ENCODE measurements at places on chromosomes 3 and 15.

GRCh38 chr3:150739877-150740645 lies 22.9 kb downstream of the SIAH2 start:
- no peak for DNase-seq

GRCh38 chr3:150764566-150764965 lies 1.6 kb upstream of the SIAH2 start:
- DNase-seq, result no peak

DNA sequence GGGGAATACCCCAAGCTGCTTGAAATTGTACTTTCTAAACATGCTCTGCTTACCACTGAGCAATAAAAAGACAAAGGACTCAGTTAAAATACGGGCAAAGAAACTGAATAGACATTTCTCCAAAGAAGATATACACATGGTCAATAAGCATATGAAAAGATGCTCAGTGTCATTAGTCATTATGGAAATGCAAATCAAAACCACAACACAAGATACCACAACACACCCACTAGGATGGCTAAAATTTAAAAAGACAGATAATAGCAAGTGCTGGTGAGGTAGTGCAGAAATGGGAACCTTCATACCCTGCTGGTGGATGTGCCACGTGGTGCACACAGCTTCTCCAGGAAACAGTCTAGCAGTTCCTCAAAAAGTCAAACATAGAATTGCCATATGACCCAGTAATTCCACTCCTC lies 21.3 kb downstream of the LRIG1 start:
- DNase-seq, result no peak

- peak; percentile 33 for DNase-seq
These were observed 140.6 kb downstream of the RBPMS2 start for GRCh38 chr15:64634576-64635498.

DNA sequence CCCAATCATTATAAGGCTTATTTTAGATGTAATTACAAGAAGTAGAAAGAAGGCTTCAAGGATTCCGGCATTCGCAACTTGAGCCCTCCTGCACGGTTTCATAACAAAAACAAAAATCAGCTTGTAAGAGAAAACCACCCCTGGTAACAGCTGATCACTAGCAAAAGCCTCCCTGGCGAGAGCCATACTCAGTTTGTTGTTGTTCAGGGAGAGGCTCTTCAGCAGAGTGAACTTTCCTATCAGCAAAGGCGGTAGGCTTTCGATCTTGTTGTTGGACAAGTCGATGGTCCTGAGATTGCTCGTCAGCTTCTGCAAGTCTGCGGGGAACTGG lies 710 bp downstream of the LRRC57 start:
- DNase-seq, result no peak

DNA sequence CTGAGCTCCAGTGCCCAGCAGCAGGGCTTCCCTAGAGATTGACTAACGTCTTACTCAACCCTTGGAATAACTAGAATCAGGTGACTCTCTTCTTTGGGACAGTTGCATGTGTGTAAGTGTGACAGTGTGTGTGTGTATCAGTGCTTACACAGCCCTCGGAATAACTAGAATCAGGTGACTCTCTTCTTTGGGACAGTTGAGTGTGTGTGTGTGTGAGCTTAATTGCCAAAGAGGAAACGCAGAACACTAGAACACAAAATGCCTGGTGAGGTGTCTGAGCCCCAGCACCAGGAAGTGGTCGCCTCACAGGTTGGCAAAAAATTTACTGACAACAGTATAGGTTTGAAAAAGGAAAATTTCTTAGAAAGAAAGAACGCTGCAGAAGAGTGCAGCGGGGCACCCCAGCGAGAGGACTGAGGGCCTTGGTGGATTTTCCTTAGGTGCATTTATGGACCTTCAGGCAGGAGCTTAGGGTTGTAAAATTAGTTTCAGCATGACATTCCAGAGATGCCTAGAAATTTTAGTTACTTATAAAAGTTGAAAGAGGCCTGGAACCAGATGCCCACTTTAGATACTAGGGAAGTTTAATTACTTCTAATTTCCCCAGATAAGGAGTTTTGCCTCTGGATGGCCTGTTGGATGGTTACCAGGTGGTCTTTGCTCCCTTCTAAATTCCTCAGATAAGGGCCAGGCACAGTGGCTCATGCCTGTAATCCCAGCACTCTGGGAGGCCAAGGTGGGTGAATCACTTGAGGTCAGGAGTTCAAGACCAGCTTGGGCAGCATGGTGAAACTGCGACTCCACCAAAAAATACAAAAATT lies 3.7 kb upstream of the WDR82 start:
- DNase-seq, result peak; percentile 31

GRCh38 chr3:155326901-155327300 lies 33.4 kb upstream of the STRIT1 start:
- no peak for DNase-seq

- DNase-seq, result peak; percentile 72
These were observed 416 bp downstream of the PBRM1 start for GRCh38 chr3:52685285-52685708.

DNA sequence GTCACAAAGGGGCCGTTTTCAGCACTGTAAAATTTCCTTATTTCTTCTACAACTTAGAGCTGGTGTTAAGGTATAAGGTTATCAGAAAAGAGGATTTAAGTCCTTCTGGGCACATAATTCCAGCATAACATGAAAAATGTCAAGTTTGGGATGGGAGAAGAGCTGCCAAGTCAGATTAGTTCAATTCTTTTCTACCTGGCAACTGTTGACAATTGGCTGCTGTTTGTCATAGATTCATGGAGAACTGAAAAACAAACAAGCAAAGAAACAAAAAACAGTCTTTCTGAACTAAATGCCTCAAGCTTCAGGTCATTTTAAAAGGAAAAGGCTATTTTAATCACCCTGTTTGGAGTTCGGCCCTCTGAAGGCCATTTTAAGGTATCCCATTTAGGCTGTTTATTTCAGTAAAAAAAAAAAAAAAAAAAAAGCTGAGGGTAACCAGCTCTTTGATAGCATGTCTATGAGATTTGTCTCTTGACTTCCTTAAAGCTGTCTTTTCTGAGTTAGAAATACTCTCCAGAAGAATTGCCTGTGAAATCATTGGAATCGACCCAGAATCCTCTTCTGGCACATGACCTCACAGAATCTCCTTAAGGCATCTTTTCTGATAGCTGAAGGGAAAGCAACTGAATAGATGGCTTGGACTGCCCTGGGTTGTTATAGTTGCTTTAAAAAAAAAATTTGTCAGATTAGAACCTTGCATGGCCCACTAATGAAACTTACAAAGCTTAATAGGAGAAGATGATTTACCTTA lies 173.3 kb downstream of the SEMA6D start:
- no peak for DNase-seq

DNA sequence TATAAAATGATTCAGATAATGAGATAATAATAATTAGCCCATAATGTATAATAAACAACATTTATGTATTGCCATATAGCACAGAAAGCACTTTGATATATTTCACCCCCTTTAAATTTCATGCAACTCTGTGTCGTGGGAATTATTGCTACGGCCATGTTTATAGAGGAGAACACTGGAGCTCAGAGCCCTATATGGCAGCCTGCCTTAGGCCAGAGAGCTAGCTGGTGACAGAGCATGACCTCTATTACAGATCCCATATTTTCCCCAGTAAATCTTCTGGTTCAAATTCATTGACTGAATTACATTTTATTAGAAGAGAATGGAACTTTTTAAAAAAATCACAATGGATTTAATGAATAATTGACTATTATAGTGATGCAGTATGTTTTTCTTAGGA lies 25.0 kb downstream of the USP13 start:
- no peak for DNase-seq

GRCh38 chr3:159340877-159341500 lies 539.1 kb downstream of the MFSD1 start:
- no peak for DNase-seq

GRCh38 chr15:68543165-68544008 lies 35.4 kb upstream of the CORO2B start:
- peak; percentile 39 for DNase-seq

GRCh38 chr15:53671545-53671944 lies 87.9 kb downstream of the WDR72 start:
- DNase-seq, result no peak

DNA sequence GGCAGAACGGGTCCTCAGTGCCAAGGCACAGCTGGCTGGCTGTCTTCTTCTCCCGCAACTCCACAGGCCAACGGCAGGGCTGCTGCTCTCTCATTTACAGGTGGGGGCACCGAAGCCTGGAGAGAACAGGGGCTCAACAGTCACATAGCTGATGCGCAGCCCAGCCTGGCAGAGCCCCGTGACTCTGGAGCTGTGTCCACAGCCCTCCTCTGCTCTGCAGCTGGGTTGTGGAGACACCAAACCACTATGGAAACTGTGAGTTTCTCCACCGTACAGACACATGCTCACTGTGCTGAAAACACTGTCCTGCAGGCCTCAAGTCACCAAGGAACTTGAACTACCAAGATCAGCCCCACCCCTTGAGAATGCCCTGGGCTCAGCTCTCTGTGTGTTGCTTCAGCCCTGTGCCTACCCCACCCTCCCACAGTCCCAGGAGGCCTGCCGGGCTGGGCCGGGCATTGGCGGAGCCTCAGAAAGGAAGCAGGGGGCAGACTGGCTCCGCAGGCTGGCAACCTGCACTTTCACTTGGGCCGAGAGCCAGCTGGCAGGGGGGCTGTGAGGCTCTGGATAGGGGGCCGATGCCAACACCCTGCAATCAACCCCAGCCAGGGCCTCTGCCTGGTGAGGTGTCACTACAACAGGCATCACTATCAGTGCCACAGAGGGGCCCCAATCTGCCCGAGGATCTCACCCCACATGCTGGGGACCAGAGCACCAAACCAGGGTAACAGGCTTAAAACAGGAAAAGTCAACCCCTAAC lies 113.7 kb upstream of the RPL32 start:
- no peak for DNase-seq

GRCh38 chr3:27590437-27591298 lies 106.5 kb upstream of the SLC4A7 start:
- DNase-seq, result no peak

- no peak for DNase-seq
These were observed 568.6 kb downstream of the TAFA4 start for GRCh38 chr3:68363796-68364195.

DNA sequence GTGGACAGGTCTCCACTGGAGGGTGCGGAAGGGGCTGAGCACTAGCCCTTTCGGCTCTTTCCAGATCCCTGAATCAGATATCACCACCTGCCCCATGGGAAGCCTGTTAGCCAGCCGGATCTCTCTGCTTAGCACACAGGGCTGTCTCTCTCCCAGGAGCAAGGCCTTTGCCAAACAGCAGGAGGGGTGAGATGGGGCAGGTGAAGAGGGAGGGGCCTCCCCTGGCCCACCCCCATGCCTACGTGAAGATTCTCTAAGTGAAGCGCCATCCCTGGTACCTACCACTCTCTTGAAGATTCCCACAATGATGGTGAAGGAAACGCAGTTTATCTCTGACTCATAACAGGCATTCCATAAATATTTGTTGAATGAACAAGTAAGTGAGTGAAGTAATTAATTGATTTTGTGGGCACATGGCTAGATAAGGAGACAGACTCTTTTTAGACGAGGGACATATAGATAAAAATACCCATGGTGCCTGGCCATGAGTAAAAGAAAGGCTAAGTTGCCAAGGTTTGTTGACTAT lies 19.6 kb upstream of the HCN4 start:
- DNase-seq, result peak; percentile 71

DNA sequence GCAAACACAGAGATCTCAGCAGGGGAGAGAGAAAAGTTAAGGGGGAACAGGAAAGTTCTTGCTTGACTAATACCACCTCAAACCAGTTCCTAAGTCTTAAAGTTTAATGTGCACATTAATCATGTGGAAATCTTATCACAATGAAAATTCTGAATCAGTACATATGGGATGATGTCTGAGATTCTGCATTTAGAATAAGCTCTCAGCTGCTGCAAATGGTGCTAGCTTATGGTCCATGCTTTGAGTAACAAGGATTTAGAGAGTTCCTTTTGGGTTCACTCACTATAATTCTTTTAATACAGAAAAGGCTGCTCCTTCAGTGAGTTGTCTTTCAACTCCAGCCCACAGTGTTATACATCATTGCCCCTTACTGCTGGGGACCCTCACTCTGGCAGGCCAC lies 99.5 kb upstream of the THRB start:
- no peak for DNase-seq

- DNase-seq, result no peak
These were observed 25.9 kb upstream of the KIF23 start for GRCh38 chr15:69388260-69388705.

DNA sequence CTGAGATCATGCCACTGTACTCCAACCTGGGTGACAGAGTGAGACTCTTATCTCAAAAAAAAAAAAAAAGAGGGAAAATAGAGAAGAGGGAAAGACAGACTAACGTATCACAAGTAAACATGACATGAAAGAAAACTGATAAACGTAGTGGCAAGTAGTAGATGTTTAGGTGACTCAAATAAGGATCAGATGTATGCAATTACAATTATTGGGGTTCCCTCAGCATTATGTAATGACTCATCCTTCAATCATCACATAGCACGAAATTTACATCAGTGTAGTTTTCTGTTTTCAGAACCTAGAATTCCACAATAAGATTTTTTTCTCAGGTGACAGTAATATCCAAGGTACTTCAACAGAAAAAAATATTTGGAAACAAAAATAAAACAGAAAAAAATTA lies 46.6 kb downstream of the DPP8 start:
- DNase-seq, result no peak

DNA sequence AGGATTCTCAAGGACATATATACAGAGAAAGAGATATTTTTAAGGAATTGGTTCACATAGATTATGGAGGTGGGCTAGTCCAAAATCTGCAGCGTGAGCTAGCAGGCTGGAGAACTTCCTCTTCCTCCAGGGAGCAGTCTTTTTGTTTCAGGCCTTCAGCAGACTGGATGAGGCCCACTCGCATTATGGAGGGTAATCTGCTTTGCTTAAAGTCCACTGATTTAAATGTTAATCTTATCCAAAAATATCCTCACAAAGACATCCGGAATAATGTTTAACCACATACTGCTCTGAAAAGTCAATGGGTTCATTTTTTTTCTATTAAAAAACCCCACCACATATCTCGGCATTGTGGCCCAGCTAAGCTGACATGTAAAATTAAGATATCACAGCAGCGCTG lies 22.2 kb upstream of the NRROS start:
- DNase-seq, result no peak

DNA sequence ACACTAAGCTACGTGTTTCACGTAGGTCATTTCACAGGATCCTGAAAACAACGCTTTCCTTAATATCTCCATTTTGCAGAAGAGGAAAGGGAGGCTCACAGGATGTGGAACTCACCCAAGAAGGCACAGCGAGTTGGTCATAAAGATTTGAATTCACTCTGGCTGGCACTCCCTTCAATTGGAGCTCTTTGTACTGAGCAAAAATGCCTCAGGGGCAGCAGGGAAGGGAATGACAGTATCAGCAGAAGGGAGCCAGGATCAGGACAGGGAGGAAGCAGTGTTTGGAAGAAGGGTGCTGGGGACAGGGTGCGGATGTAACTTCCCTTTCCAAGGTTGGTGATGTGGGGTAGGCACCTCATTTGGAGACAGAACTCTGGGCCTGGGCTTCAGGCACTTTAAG lies 1.1 kb upstream of the ST6GAL1 start:
- DNase-seq, result no peak

DNA sequence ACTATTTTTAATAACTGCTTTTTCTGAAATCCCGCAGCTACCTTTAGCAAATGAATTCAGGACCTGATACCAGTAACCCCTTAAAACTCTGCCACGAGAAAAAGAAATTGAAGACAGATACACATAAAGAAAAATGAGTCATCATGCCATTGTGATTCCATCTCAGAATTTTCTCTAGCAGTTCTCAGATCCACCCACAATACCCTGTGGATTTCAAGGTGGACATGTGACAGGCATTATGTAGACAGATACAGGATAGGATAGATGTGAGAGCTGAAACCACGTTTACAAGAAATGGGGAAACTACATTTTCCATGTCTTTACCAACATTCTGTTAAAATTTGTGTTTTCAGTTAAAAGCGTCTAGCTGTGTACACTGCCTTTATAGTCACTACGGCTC lies 291.9 kb upstream of the NR2F2 start:
- no peak for DNase-seq

- DNase-seq, result peak; percentile 82
These were observed 338.9 kb upstream of the GBE1 start for GRCh38 chr3:82100378-82100777.

All from ACHN (cell line).